ENCODE measurements at places on chromosomes 1 and 21.

- peak; percentile 68 for DNase-seq
Observed at GRCh38 chr1:54927472-54928240, 40.7 kb upstream of the DHCR24 start.

DNA sequence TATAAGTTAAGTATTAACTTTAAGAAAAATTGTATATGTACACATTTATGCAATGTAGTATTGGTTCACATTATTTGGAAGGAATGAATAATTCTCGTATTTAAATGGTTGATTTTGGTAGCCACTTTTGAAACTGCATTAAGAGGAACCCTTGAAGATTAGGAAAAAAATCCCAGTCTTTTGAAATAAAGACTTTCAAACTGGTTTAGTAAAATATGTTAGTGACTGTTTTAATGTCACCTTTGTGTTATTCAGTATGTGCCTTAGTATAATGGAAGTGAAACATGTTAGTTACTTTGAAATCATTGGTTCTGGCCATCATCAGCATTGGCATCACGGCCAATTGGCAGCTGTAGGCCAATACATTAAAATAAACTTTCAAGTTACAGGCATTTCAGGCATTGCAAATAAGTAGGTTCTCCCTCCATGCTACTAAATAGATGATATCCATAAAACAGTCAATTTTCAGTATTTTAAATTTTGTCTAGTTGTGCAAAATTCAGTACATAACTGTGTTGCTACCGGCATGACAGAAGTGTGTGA is 4.4 kb downstream of the MIER1 start:
- DNase-seq: no peak

- DNase-seq: no peak
Observed at GRCh38 chr1:182444497-182444896, 5.4 kb upstream of the RGSL1 start.

DNA sequence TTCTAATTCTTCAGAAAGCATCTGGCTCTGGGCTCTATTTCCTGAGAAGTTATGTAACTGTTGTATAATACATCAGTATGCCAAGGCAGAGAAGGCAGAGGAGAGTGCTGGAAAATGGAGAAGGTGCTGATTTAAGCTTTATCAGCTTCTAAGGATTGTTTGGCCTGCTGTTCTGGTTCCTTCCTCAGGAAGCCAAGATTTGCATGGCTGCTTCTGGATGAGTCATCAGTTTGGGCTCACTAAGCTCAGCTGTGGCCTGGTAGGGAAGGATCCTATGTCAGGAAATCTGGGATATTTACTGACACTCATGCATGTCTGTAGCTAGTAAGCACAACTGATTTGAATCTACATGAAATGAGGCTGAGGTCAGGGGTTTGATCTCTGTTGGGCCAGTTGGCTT is 73.2 kb upstream of the ADGRL4 start:
- DNase-seq: peak; percentile 89

DNA sequence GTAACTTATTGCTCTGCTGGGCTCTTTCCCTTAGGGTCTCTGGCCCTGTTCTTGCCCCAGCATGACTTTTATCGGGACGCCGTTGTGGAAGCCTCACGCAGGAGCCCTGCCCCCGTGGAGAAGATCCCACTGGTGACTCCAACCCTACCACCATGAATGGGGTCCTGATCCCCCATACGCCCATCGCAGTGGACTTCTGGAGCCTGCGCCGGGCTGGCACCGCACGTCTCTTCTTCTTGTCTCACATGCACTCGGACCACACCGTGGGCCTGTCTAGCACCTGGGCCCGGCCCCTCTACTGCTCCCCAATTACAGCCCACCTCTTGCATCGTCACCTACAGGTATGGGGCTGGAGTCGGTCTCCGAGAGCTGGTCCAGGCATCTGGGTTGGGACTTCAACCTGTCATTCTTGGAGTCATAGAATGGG is 322 bp downstream of the DCLRE1B start:
- DNase-seq: no peak

DNA sequence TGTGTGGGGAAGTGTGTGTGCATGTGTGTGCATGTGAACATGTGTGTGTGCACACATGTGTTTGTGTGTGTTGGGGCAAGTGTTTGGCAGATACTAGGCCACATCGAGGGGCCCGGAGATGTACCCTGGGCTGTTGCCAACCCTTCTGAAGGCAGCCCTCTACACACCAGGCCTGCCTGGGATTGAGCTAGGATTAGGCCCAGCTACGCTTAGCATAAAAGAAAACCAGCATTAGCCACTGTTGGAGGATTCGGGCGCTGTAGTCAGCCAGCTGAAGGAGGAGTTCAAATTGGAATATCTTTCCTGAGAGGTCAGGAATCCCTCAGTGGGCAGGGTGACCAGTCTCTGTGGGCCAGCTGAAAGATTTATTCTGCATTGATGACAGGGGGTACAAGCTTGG is 10.6 kb upstream of the ALX3 start:
- no peak for DNase-seq

- DNase-seq: no peak
Observed at GRCh38 chr1:159077120-159077961, 775 bp upstream of the AIM2 start.
